ENCODE measurements at places on chromosomes 1 and 21.

GRCh38 chr1:175129997-175130648, 62.5 kb downstream of the KIAA0040 start:
- DNase-seq, result no peak

- no peak for DNase-seq
Measured at GRCh38 chr1:98304888-98305287, 356.6 kb upstream of the SNX7 start.

DNA sequence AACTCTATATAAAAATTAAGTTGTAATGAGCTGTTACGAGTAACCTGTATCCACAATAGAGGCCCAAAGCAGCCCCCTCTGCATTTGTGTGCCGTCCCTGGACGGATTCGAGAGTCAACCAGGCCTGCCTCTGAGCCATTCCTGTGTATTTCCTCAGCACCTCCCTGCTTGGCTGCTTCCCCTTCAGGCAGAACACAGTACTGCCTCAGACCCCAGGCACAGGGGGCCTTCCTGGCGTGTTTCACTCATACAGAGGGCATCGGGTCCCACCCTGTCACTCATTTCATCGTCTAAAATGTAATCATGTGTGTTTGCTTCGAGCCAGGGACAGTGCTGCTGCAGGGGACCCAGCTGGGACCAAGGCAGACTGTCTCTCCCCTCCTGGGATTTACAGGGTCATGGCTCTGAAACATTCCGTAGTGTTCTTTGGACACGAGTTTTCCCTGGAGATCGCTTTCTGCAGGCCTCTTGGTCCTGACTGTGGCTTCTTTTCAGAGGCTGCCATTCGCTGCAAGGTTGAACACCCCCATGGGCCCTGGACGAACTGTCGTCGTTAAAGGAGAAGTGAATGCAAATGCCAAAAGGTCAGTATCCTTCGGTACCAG, 19.4 kb downstream of the LGALS8 start:
- DNase-seq, result no peak

DNA sequence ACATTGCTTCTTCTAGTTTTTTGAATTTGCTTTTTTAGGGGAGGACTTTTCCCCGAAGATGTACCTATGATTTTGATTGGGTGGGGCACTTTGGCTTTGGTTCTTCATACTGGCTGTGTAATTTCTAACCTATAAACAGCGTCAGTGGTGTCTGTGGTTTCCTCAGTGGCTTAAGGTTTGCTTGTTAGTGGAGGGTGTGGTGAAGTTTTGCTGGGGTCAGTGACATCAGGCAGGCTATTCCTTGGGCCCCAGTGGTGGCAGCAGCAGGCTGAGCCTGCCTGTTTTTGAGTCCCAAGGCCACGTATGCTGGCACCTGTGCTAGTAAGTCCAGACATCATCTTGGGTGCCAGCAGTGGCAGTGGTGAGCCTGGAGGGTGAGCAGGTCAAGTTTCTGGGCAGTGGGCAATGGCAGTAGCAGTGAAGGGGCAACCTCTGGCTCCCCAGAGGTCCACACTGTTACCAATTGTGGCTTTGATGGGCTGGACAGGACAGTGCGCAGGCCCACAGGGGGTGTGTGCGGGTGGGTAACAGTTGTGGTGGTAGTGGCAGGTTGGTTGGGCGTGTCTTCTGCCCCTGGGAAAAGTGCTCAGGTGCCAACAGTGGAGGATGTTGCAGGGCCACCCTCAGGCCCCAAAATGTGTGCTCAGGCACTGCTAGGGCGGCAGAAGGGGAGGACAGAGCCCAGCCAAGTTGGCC, 54.9 kb upstream of the B3GALT2 start:
- DNase-seq, result no peak

DNA sequence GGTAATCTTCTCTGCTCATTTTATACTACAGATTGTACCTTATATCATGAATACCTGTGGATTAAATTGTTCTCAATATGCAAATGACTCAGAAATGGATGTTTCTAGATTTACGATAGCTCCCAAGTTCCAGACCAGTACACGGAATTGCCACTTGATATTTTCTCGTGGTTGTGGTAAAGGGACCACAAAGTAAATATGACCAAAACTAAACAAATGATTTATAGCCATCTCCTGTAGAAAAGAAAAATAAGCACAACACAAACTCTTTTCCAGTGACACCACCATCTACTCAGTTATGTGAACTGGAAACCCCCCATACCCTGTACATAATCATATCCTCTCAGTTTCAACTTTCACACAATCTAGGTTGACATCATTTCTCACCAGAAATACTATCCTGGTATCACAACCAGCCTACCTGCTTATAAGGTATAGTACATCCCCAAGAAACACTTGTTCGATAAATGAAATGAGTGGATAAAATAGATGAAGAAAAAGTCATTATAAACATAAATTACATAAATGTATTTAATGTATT, 172.3 kb downstream of the ADGRL4 start:
- no peak for DNase-seq
